Activated CD8-positive, alpha-beta T cell treated with anti-CD3 and anti-CD28 coated beads, Interleukin-2, amount 10 ng/mL, durations not matched to agents 7 days and 5 days (primary cell): ENCODE measurements at places on chromosomes 1 and 21. TPM values are rescaled to one million over a fixed set of nuclear protein-coding genes. Genes with fewer than 3 reads are reported as not detected.

- no peak overlapping the region for H3K27ac ChIP-seq
- no peak overlapping the region for H3K4me3 ChIP-seq
- H3K4me1 ChIP-seq = no peaks in the 10 kb centered on the region
- no peaks in the 10 kb centered on the region for H3K36me3 ChIP-seq
Observed at GRCh38 chr1:117820096-117820495, 109.3 kb downstream of the GDAP2 start.

DNA sequence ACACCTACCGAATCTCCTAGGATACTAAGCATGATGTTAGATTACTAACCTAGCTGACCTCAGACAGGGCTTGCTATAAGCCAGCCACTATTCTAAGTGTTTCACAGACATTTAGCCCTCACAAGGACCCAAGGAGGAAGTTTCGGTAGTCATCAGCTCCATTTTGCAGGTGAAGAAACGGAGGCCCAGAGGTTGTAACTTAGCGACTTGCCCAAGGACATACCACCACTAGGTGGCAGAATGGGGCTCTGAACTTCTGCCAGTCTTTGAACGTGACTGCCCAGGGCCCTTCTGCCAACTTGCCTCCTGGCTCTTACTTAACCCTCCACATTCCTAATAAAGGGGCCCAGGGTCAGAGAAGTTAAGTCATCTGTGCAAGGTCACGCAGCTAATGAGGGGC, 283.5 kb downstream of the C1orf94 start:
- H3K4me1 ChIP-seq = no peaks in the 10 kb centered on the region
- peak; percentile 66 for DNase-seq
- no peak overlapping the region for H3K4me3 ChIP-seq
- no peak overlapping the region for H3K27ac ChIP-seq
- H3K27me3 ChIP-seq = no peaks in the 10 kb centered on the region
- H3K36me3 ChIP-seq = no peaks in the 10 kb centered on the region

DNA sequence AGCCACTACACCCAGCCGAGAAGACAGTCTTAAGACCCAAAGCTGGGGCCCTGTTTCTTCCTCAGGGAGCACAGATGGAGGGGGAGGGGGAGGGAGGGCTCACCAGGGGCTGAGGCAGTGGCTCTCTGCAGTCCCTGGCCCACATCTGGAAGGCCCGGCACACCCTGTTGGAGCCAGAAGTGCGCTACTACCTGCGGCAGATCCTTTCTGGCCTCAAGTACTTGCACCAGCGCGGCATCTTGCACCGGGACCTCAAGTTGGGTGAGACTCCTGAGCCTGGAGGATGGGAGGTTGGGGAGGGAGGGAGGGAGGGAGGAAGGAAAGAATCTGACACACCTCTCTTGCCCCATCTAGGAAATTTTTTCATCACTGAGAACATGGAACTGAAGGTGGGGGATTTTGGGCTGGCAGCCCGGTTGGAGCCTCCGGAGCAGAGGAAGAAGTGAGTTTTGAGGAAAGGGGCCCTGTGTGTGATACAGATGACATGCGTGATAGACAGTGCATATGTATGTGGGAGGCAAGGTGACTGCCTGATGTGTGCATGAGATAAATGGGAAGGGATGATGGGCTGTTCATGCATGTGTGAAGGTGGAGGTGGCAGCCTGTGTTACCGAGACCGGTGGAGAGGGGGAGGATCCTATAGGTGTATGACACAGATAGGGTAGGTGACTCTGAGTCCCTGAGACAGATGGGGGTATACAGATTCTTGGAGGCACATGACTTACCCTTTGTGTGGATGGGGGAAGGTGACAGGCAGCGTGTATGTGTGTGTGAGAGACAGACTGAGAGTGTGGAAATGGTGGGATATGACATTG, 1.5 kb downstream of the PLK3 start:
- DNase-seq = no peak
- no peaks in the 10 kb centered on the region for H3K27me3 ChIP-seq
- H3K36me3 ChIP-seq = peaks cover 45% of the 10 kb centered on the region
- H3K27ac ChIP-seq = peak overlapping the region; percentile 96
- peak overlapping the region; percentile 96 for H3K4me3 ChIP-seq

GRCh38 chr1:167922023-167922422, 8.1 kb upstream of the ADCY10 start:
- H3K36me3 ChIP-seq = peaks cover 16% of the 10 kb centered on the region
- no peaks in the 10 kb centered on the region for H3K27me3 ChIP-seq
- DNase-seq = no peak
- H3K4me1 ChIP-seq = no peaks in the 10 kb centered on the region
- H3K4me3 ChIP-seq = no peak overlapping the region

GRCh38 chr1:229004066-229004833, 266.7 kb upstream of the RAB4A start:
- no peak for DNase-seq
- H3K27me3 ChIP-seq = no peaks in the 10 kb centered on the region
- H3K4me3 ChIP-seq = no peak overlapping the region
- peaks cover 5% of the 10 kb centered on the region for H3K4me1 ChIP-seq

DNA sequence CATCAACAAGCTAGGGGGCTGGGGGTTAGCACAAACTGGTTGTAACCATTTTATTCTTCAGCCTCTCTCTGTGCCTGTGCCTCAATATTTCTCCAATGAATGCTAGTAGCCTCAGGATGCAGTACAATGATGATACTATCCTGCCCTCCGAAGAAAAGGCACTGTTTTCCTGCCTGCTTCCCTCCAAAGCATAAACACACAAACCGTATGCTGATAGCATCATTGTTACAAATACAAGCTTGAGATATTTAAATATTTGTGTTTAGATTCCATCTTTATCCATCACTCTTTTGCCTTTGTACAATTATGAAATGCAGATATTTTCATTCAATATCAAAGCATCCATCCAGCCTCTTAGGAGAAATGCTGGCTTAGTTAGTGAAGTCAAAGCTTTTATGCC, 404.8 kb downstream of the DUSP10 start:
- no peaks in the 10 kb centered on the region for H3K27me3 ChIP-seq
- H3K27ac ChIP-seq = no peak overlapping the region
- DNase-seq = no peak
- no peaks in the 10 kb centered on the region for H3K36me3 ChIP-seq
- H3K4me1 ChIP-seq = no peaks in the 10 kb centered on the region

- H3K27ac ChIP-seq = no peak overlapping the region
- DNase-seq = no peak
- no peaks in the 10 kb centered on the region for H3K36me3 ChIP-seq
- no peak overlapping the region for H3K4me3 ChIP-seq
- H3K4me1 ChIP-seq = no peaks in the 10 kb centered on the region
- no peaks in the 10 kb centered on the region for H3K27me3 ChIP-seq
Observed at GRCh38 chr1:56249234-56249633, 330.1 kb downstream of the PLPP3 start.

DNA sequence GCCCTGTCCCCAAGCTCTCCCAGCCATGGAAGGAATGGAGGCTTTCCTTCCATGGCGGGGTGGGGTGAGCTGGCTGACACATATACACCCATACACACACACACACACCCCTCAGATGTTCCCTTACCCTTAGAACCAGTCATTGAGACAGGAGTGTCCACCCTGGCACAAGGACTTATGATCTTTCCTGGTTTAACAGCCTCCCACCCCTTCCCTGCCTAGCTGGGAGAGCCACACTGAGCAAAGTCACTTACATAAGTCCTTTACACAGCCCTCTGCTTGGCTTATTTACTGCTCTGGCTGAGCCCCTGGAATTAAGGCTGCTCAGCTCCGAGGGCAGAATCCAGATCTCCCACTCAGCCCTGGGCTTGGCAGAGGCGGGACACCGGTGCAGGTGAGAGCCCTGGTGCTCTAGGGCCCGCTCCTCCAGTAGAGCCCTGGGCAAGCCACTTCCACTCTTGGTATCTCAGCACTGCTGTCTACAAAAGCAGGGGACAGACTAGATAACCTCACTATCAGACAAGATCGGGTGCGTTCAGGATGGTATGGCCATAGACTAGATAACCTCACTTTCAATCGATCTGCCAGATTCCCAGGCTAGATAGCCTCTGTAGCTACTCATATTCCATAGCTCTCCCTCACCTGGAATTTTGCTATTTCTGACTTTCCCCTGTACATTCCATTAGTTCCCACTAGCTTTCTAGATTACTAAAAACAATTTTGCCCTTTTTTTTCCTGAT, 16.7 kb downstream of the SLC6A9 start:
- H3K27me3 ChIP-seq = no peaks in the 10 kb centered on the region
- H3K36me3 ChIP-seq = no peaks in the 10 kb centered on the region
- H3K4me1 ChIP-seq = peaks cover 10% of the 10 kb centered on the region
- no peak for DNase-seq
- H3K4me3 ChIP-seq = no peak overlapping the region
- H3K27ac ChIP-seq = no peak overlapping the region

GRCh38 chr1:31413405-31414001, 490 bp downstream of the SERINC2 start:
- peak overlapping the region; percentile 78 for H3K4me3 ChIP-seq
- no peaks in the 10 kb centered on the region for H3K36me3 ChIP-seq
- peaks cover 4% of the 10 kb centered on the region for H3K4me1 ChIP-seq
- peaks cover 51% of the 10 kb centered on the region for H3K27me3 ChIP-seq

Gene HSPB7
- not detected for total RNA-seq

GRCh38 chr1:15954316-15954715, 21.6 kb downstream of the ZBTB17 start:
- no peak overlapping the region for H3K27ac ChIP-seq
- no peaks in the 10 kb centered on the region for H3K27me3 ChIP-seq
- H3K36me3 ChIP-seq = peaks cover 18% of the 10 kb centered on the region
- H3K4me3 ChIP-seq = no peak overlapping the region
- H3K4me1 ChIP-seq = peaks cover 76% of the 10 kb centered on the region
- DNase-seq = no peak

Gene FH
- 75.9 TPM for total RNA-seq

- no peak for DNase-seq
- no peak overlapping the region for H3K4me3 ChIP-seq
- peaks cover 22% of the 10 kb centered on the region for H3K4me1 ChIP-seq
- H3K36me3 ChIP-seq = no peaks in the 10 kb centered on the region
- H3K27me3 ChIP-seq = peaks cover 9% of the 10 kb centered on the region
- no peak overlapping the region for H3K27ac ChIP-seq
Observed at GRCh38 chr21:45290948-45291612, 3.4 kb upstream of the POFUT2 start.

Gene OR2T2
- total RNA-seq = not detected

GRCh38 chr1:205421798-205422197, at the start of gene LEMD1:
LEMD1 (minus strand) TSS chr1:205422056; CDS start chr1:205420536, 1,520 bp downstream.
- peaks cover 53% of the 10 kb centered on the region for H3K27me3 ChIP-seq
- DNase-seq = no peak
- H3K4me3 ChIP-seq = no peak within 1 kb of the TSS
- no peaks in the 10 kb centered on the region for H3K36me3 ChIP-seq
- no peaks in the 10 kb centered on the region for H3K4me1 ChIP-seq
- H3K27ac ChIP-seq = no peak within 1 kb of the TSS

DNA sequence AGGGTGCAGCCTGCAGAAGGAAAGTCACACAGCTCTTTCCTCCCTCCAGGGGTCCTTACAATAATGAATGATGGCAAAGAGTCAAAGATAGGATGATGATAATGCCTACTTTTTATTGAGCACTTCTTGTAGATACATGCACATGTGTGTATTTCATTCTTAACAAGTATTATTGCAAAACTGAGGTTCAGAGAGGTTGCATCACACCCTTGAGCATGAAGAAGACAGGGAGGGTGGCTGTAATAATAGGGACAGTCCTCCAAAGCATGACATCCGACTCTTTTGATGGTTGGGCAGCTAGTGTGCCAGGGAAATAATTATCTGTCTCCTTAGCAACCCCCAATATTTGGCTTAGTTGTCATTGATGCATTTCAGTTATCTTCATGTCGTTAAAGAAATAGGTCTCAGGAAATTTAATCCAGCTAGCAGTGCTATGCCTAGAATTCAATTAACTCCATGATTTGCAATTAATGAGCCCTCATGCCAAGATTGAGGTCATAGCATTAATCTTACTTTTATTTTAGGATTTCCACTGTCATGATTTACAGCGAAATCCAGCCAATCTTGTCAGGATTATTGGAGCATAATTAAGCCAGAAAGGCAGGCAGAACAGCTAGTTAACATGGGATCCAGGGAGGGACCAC, 35.0 kb downstream of the DNAJC6 start:
- no peaks in the 10 kb centered on the region for H3K36me3 ChIP-seq
- no peak overlapping the region for H3K4me3 ChIP-seq
- DNase-seq = no peak
- H3K27me3 ChIP-seq = no peaks in the 10 kb centered on the region
- no peak overlapping the region for H3K27ac ChIP-seq
